ENCODE measurements at places on chromosomes 16 and 17. TPM values are rescaled to one million over a fixed set of nuclear protein-coding genes. Genes with fewer than 3 reads are reported as not detected.

Gene TMEM114
- total RNA-seq: 0.60 TPM

Gene SLC16A13
- total RNA-seq: 7.1 TPM

Gene UMOD
- not detected for total RNA-seq

Gene CDH8
- 11.1 TPM for total RNA-seq

Gene SLC39A11
- 22.3 TPM for total RNA-seq

Gene PPP1R27
- not detected for total RNA-seq

Data from WTC11 (cell line).